ENCODE measurements at places on chromosomes 1 and 21.

DNA sequence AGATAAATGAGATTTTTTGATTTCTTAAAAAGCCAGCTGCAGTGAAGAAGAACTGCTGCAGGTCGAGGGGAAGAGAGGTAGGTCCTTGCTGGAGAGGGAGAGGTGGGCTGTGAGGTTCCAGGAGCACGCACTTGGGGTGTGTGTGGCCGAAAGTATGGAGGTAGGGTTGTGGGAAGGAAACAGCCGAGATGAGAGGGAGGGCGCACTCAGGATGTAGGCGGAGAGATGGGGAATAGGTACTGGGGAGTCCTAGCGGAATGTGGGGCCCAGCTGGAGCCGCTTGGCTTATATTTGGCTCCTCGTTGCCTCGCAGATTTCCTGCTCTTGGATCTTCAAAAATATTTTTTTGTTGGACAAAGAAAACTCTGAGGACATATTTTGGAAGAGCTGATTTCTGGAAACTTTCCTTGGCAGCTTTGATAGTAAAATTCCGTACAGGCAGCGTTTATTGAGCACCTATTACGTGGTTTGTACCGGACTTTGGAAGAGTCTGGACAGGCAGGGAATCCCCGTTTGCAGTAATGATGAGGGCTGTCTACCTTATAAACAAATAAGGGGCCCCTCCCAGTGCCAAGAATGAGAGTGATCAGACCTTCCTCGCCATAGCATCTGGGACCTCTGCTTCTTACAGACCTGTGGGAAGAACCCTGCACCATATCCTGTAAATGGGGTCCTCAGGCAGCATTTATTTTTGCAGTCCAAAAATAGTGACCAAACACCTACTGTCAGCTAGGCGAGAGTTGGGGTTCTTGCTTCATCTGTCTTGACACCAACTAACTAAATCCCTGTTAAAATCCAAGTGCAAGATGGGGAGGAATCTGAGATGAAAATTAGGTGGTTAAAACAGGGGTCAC, 1.5 kb downstream of the LRRC8D start:
- DNase-seq = no peak

DNA sequence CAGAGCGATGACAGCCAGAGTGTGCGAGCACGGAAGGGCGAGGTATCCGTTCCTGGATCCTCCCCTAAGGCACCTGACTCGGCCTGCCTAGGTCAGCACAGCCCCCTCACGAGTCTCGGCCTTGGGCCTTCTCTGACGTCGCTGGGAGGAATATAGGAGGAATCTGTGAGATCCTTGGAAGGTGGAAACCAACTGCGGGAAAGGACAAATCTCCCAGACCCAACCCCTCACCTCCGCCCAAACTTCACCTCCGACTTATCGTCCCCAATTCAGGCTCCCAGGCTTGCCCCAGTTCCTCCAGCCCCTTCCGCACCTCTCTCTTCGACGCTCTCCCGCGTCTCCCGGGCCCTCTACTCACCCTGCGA, 494 bp downstream of the APH1A start:
- DNase-seq = peak; percentile 38

- no peak for DNase-seq
Measured at GRCh38 chr1:103563056-103563455, 8.3 kb upstream of the AMY2B start.

DNA sequence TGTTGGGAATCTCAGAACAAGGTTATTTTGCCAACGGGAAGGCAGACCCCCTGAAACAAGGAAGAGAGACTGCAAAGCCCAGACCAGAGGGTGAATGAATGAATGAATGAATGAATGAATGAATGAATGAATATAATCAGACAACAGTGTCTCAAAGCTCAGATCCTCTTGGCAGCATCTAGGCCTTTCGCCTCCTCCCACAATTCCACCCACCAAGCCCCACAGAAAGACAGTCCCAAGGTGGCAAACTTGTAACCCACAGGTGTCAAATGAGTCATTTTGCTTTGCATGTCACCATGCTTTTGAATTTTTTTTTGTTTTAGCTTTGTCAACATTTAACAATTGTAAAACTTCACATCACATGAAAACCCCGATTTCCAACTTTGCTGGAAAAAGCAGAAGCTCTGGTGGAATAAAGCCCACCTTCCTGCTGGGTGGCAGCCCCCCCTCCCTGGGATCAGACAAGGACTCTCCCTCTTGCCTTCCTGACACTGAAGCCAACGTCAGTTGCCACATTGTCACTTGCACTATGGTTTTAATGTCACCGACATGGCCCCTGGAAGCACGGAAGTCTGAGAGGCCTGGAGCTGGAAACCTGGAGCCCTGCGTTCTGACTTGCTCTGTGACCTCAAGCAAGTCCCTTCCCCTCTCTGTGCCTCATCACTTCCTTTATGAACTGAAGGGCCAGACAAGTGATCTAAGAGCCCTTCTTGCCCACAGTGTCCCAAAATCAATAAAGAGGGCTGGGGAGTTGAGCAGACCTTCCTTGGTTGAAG, 134.6 kb upstream of the RUNX3 start:
- peak; percentile 63 for DNase-seq

GRCh38 chr1:178361847-178362246, 134.9 kb downstream of the CLEC20A start:
- DNase-seq = no peak

DNA sequence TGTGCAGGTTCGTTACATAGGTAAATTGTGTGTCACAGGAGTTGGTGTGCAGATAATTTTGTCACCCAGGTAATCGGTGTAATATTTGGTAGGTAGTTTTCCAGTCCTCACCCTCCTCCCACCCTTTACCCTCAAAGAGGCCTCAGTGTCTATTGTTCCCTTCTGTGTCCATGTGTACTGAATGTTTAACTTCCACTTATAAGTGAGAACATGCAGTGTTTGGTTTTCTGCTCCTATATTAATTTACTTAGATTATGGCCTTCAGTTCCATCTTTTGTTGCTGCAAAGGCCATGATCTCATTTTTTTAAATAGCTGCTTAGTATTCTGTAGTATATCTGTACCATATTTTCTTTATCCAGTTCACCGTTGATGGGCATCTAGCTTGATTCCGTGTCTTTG, 87.3 kb downstream of the RPS6KC1 start:
- DNase-seq = no peak

DNA sequence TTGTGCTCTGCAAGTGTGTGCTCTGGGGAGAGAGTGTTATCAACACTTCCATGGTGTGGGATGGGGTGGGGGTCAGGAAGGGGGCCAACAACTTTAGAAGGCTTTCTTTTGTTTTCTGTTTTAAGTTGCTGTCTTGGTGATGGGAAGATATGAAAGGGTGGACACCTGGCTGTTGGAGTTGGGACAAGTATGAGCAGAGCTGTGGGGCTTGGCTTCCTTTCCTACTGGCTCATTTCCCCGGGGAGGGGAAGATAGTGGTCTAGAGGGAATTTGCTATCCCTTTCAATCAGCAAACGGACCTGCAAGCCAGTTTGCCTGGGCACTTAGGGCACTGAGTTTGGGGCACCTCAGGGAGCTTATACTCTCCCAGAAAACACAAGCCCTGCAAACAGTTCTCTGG, 19.2 kb downstream of the IER5 start:
- DNase-seq = no peak

DNA sequence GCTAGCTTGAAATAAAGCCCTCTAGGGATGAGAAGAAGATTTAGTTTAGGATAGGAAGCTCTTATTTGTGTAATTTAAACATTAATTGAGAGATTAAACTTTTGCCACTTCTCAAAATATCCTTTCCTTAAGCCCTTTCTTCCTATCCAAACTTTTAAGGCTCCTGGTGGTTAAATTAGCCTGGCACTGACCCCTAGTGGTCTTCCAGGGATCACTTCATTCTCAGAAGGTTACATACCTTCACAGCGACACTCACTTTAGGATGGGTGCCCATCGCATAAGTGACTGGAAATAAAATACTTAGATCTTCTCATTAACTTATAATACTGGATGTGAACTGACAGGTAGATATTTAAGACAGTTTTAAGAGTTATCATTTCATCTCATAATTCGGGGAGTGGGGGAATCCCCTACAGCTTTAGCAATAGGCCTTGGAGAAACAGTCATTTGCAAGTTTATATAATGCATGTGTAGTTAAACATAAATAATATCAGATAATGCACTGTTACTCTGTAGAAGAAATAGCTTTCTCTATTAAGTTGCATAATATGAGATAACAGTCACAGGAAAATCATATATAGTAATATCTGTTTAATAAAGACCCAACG, 7.4 kb downstream of the LHX9 start:
- no peak for DNase-seq

DNA sequence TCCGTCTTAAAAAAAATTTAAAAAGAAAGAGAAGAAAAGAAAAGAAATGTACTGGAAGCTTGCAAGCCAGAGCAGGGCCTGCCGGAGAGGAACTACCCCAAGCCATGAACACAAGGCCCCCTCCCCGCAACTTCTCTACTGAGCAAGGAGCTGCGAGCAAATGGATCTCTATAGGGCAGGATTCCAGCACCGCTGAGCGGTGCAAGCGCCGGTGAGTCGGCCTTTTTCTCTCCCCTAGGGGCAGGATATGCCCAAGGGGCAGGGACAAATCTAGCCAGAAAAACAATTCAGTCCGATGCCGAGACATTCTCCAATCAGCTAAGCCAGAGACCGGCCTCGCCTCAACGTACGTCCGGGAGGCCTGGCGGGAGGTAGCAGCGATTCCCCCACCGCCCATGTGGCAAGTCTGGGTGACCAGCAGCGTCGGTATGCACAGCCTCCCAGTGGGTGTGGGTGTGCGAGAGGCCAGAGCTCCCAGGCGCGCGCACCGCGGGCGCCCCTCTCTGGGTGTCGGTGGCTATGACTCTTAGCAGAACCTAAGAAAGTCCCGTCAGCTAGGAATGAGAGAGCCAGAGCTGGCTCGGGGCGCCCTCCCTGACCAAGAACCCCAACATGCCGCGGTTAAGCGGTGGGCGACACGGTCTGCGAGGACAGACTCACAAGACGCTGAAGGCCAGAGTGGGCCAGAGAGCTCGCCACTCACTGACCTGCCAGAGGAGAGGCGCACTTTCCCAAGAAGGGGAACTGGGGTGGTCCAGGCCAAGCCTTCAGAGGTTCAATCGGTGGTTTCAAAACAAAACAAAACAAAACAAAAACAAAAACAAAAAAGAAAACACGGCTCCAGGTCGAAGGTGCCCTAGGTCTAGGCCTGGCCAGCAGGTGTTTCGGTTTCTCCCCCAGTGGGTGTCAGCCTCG, 1.9 kb downstream of the CSMD2 start:
- DNase-seq = no peak

DNA sequence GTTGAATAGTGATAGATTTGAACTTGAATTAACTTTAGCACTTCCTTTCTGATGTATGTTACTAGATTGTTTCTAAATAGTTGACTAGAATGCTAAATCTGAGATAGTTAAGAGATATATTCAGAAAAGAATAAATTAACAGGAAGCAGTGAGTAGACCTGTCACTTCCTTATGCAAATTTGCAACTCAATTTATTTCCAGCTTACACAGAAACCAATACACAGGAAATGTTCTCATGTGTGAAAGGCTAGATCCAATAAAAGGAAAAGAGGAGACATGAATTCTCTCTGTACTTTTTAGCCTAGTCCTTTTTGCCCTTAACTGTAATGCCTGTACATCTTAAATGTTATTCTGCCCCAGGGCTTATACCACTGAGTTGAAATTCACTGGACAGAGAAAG, 522.3 kb downstream of the COL11A1 start:
- no peak for DNase-seq

DNA sequence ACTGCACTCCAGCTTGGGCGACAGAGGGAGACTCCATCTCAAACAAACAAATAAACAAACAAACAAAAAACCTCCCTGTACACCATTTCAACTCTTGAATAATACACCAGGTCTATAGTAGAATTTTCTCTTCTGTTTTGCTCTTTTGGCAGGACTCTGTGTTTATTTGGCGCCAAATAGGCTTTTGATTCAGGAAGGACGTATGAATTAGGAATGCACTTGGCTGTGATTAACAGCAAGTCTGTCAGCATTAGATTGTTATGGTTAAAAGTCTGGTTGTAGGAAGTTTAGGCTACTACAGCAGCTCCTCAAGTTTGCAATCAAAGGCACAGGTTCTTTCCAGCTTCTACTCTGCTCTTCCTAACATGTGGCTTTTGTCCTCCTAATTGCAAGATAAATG, 113.8 kb upstream of the KCNK1 start:
- DNase-seq = no peak

GRCh38 chr1:180210008-180210620, 19.9 kb upstream of the LHX4 start:
- DNase-seq = no peak

DNA sequence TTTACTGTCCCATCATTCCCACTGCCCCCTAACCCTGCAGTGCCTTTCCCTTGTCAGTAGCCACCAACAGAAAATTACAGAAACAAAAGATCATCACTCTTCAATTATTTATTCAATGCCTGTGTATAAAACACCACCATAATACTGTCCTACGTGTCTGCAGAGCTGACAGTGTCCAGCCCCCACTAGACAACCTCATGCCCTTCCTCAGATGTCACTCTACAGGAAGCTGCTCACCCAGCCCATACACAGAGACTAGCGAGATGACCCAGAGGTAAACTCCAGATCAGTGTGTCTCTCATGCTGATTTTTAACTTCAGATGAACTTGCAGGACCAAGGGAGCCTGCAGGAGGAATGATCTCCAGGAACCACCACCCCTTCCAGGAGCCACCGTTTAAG, 51.3 kb upstream of the GJA5 start:
- DNase-seq = no peak

- DNase-seq = no peak
Measured at GRCh38 chr1:193634470-193634869, 448.1 kb upstream of the B3GALT2 start.

GRCh38 chr1:206797534-206798383, 25.5 kb upstream of the IL10 start:
- DNase-seq = no peak

DNA sequence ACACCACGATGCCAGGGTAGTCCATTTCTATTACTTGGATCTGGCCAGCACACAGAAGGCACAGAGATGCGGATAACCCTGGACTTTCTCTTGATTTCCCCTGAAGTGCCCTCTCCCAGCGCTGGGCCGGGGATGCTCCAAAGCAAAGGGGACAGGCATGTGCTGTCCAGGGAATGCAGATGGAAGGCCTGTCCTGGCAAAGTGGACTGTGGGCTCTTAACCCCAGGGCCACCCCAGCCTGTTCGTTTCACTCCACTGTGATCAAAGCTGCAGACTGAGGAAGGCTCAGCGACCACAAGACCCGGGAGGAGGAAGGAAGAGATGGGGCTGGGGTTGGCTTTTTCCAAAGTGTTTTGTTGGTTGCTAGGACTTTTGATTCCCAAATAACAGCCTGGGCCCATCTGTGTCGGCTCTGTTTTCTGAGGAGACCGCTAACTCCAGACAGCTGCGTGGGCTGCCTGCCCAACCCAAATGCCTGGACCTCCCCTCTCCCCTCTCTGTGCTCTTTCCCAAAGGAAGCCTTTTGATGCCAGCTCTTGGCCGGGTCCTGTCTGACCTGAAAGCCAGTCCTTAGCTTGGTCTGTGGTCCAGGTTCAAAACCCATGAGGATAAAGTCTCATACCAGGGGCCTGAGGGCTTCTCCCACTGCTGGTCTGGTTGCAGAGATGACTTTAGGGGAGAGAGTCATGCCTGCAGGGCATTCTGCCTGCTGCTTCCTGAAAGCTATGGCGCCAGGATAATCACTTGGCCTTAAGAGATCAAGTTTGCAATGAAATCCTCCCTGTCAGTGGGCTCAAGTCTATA, 119.6 kb upstream of the CD34 start:
- no peak for DNase-seq

Data from central memory CD8-positive, alpha-beta T cell (primary cell).